ENCODE measurements at places on chromosomes 11 and 22.

DNA sequence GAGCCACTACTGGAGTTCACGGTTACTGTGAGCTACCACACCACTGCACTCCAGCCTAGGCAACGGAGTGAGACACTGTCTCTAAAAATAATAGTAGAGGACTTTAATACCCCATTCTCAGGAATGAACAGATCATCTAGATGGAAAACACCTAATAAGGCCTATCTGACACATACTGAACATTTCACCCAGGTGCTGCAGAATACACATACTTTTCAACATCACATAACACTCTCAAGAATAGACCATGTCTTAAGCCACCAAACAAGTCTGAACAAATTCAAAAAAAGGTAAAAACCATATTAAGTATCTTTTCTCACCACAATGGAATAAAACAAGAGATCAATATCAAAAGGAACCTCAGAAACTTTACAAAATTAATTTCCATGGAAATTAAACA, 37.9 kb downstream of the DDIAS start:
- DNase-seq = no peak

- no peak for DNase-seq
These were observed 19.0 kb downstream of the MICAL3 start for GRCh38 chr22:18005201-18005926.

DNA sequence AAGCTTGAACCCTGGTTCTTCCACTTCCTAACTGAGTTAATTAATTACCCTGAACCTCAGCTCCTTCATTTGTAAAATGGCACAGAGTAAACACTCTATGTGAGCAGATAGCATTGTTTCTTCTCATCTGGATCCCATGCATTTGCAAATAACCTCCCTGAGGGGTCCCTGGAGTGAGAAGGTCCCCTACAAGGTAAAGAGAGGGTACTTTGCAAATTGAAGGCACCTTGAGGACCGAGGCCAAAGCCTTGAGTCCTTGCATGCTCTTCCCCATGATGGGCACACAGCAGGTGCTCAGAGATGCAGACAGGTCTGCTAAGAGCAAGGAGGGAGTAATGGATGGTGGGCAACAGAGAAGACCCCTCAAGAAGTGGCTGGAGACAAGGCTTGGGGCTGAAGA, 33.2 kb downstream of the OTOG start:
- DNase-seq = no peak

GRCh38 chr11:35282221-35282882, 137.0 kb downstream of the SLC1A2 start:
- no peak for DNase-seq

GRCh38 chr11:134519788-134520187, 107.7 kb upstream of the B3GAT1 start:
- no peak for DNase-seq

GRCh38 chr22:37054056-37054395, 2.5 kb downstream of the KCTD17 start:
- peak; percentile 37 for DNase-seq

GRCh38 chr11:69213316-69213715, 57.6 kb downstream of the SMIM38 start:
- no peak for DNase-seq

- DNase-seq = no peak
These were observed 7.3 kb downstream of the PARVB start for GRCh38 chr22:44031158-44031952.

DNA sequence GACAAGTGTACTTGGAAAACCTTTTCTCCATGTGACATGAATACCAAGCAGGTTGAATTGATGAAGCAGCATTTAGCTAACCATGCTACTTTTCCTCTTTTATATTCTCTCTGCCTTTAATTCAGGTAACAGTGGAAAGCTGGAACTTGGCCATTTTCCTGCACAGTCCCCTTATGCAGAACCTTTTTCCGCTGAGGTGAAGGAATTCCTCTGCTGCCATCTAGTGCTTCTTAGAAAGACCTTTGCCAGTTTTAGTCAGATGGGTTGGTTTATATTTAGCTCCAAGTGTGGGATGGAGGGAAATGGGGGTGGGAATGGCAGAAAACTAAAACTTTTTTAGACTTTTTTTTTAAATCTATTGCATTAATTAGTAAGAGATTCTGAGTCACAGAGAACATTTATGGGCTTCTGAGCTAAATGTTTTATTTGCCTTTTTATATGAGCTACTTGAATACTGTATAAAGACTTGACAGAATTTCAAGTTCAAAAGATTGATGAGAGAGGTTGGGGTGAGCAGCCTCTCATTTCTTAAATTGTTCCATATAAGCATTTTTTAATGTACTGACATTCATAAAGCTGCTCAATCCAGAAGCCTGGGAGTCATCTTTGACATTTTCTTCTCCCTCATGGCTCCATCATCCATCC, 153.9 kb upstream of the ZC3H12C start:
- DNase-seq = no peak

GRCh38 chr22:39519681-39520225, 609 bp upstream of the ATF4 start:
- DNase-seq = peak; percentile 99

DNA sequence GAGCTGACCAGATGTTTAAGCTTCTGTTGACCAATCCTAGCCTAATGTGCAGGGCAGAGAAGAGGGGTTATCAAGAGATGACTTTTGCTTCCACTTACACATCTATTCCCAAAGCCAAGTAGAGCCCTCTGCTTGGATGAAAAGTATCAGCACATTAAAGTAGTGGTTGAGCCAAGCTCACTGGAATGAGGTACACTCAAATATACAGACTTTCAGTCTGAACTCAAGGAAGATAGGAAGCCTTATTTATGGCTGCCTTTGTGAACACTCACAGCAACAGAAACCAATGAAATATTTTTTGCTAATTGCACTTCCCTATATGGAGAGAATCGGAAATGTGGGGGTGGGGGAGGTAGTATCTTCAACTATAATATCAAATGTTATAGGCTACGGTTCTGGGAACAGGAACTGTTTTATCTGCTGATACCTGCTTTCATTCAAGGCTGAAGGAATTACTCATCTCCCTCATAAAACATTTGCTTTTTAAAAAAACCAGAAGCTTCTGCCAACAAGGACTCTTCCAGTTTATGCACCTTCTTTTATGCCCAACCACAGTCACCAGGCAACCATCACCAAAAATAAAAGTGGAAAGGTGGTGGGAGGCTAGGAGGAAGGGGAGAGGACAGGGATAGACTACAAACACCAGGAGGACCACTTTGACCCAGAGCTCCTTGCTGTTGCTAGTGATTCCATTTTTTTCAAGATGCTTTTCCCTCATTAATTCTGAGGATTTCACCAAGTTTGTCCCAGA, 91.2 kb downstream of the CLPB start:
- DNase-seq = no peak

- DNase-seq = peak; percentile 66
These were observed 75.7 kb upstream of the MYO18B start for GRCh38 chr22:25666308-25666707.

- no peak for DNase-seq
These were observed 4.4 kb downstream of the DCPS start for GRCh38 chr11:126308271-126308671.

DNA sequence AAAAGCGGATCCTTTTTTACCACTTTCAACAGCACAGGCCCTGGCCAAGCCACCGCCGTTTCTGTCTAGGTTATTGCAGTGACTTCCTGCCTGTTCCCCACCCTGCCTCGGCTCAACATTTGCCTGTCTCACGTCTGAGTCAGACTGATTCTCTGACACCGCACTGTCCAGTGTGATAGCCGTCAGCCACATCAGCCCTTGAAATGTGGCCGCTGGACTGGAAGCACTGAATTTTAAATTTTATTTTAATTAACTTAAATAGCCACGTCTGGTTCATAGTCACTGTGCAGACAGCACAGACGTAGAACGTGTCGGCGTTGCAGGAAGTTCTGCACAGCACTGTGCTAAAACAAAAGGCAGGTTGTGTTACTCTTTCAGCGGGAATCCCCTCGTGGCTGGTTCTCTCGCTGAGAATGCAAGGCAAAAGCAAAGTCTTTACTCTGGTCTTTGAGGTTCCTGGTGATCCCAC, 56.3 kb upstream of the ADSL start:
- DNase-seq = peak; percentile 81

DNA sequence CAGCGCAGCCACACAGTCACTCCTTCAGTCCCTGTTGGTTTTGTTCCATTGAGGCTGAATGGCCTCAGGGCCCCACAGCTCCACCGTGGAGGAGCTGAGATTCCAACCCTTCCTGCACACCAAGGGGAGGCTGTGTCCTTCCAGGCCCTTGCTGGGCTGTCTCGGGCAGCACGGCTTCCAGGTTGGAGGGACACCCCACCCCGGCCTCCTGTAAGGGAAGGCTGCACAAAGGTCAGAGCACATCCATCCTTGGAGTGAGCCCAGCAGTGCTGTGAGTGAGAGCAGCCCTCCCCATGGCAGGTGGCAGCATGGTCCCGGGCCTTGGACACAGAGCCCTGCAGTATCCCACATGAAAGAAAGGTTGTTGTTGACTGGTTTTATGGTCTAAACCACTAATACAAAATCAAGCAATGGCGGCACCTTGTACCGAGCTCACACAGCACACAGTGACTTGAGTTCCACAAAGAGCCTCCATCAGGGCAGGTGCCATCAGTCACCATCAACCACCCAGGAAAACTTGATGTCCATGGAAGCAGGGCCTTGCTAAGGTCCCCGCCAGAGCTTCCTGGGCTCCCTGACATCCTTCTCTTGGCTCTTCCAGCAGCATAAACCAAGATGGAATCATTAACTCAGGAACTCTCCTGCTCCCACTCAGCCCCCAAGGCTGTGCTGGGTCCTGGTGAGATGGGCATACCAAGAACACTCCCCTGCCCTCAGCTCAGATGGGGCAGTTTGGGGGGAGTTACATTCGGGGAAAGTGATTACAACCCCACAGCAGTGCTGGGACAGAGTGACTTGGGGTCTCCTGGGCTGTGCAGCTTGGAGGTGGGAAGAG, 1500.4 kb downstream of the TBC1D22A start:
- DNase-seq = no peak

DNA sequence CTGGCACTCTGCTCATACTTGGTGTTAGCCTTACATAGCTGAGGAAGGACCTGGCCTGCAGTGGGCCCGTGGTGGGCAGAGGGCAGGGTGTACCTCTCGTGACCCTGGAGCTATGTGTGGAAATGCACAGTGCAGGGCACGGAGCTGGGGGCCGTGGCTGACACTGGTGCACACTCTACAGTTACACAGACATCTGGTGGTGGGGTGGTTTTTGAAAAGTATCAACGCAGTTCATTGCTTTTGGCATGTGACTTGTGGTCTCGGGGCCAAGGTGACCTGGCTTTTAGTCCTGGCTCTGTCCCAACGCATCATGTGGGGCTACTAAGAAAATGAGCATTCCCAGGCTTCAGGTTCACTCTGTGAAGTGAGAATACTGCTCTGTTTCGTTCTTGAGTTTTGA, 553.6 kb downstream of the NTM start:
- no peak for DNase-seq

DNA sequence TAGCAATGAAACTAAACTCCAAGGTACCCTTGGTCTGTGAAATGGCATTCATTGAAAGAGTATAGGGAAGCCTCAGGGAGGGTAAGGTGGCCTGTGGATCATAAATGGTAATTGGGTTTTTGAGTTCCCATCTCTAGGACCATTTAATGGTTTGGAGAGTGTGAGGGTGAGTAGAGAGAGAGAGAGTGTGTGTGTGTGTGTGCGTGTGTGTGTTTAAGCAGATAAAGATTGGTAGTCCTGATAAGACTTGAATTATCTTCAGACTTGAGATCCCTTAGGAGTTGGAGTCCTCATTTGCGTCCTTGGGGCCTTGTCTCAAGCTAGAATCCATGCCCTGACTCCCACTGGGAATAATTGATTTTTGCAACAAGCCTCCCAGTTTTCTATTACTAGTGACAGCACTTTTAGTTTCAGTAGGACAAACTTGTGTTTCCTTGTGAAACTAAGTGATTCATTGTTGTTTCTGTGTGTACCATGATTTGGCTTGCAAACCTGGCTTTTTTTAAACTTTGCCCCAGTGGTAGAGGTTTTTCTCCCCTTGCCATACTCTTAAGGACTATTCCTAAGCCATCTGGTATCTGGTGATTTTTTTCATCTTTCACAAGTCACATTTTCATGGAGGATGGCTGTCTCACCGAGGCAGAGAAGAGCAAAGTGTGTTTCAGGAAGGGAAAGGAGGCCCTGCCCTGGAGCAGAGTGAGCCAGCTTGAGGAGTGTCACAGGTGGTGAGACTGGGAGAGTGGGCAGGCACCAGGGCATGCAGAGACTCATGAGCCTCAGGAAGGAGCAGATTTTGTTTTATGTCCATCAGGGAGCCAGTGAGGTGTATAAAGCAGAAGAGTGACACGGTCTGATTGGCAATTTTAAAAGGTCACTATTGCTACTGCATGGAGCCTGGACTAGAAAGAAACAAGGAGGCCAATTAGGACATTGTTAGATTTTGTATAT, 26.7 kb downstream of the ALKBH3 start:
- no peak for DNase-seq

DNA sequence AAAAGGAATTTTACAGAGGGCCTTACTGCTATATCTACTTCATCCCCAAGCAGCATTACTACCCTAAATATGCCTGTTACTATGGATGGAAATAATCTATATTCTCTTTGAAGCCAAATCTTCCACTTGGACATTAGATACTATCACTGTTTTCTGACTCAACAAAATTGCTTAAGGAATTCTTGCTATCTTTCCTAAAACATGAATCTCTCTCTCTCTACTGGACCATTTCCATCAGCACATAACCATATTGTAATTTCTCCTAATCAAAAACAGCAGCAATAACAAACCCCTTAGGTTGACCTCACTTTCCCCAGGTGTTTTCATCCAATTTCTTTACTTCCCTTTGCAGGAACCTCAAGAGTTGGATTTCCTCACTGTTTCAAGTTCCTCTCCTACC, 67.9 kb upstream of the BLID start:
- no peak for DNase-seq

- DNase-seq = no peak
These were observed 43.9 kb downstream of the DDX6 start for GRCh38 chr11:118746988-118747585.

GRCh38 chr11:11244470-11245080, 108.5 kb downstream of the CSNK2A3 start:
- DNase-seq = no peak

DNA sequence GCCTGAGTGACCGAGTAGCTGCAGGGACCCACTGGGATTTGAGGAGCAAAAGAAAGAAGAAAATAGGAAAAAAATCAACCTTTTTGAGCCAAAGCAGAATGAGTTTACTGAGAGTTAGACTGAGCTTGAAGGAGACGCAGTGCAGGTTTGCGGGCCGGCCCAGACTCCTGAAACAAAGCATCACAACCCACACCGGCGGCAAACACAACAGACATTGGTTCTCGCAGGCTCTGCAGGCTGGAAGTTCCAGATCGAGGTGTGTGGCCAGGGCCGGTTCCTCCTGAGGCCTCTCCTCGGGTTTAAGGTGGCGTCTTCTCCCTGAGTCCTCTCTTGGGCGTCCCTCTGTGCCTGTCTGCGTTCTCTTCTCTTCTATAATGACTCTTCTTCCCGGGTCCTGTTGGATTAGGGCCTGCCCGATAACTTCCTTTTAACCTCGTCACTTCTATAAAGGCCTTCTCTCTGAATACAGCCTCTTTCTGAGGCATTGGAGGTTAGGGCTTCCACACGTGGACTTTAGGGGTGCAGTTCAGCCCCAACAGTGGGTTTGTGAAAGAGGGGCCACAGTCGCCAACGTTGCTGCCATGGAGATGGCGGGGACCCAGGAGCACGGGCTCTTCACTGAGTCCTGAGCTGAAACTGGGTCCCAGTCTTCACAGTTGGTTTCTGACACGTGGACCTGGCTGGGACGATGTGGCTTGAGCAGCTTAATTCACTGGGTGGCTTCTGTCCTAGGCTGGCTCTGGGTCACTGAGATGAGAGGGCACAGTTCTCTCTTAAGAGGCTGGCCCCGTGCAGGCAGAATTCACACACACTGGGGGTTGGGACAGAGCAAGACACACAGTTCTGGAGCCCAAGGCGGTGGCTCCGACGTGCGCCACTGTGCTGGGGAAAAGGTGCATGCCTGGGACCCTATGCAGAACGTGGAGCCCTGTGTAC, 1047.7 kb downstream of the BRD1 start:
- DNase-seq = no peak
